ENCODE measurements at places on chromosomes 5 and 9. TPM values are rescaled to one million over a fixed set of nuclear protein-coding genes. Genes with fewer than 3 reads are reported as not detected.

- no peaks in the 10 kb centered on the region for H3K27me3 ChIP-seq
- H3K36me3 ChIP-seq: no peaks in the 10 kb centered on the region
- H3K4me3 ChIP-seq: no peak overlapping the region
- H3K27ac ChIP-seq: peak overlapping the region; percentile 84
- no peak for DNase-seq
- H3K4me1 ChIP-seq: peaks cover 3% of the 10 kb centered on the region
Observed at GRCh38 chr9:128093011-128093410, 25.0 kb downstream of the SLC25A25 start.

DNA sequence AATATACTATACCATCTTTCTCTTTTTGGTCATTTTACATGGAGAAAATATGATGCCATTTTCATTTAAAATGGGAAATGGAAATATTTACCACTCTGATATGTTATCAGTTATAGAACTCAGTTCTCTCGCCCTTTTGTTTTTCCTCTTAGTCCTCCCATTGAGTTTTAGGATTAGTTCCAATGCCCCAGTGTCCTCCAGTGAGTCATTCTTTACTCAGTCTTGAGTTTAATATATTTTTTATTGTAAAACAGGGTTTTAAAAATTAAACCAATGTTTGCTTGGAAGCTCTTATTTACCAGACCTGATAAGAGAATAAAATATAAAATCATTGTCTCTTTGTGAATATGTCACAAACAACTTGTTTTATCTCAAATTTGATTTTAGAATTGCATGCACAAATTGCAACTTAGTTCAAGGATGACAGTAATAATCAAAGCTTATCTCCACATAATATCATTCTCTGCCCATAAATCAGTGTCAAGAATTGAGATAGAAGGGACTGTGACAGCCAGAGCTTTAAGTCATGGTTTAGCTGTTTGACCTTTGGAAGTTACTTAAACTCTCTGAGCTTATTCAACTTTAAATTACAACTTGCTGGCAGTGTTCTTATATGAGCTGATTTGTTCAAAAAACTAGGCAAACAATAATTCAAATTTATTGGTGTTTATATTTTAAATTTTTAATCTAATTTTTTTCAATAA lies 166.4 kb downstream of the PAM start:
- no peak overlapping the region for H3K27ac ChIP-seq
- no peak overlapping the region for H3K4me3 ChIP-seq
- H3K27me3 ChIP-seq: no peaks in the 10 kb centered on the region
- H3K36me3 ChIP-seq: no peaks in the 10 kb centered on the region
- H3K4me1 ChIP-seq: peaks cover 5% of the 10 kb centered on the region
- DNase-seq: no peak

GRCh38 chr9:94030318-94031179 lies 53.7 kb upstream of the PTPDC1 start:
- no peaks in the 10 kb centered on the region for H3K36me3 ChIP-seq
- peak overlapping the region; percentile 47 for H3K27ac ChIP-seq
- peak; percentile 92 for DNase-seq
- H3K4me1 ChIP-seq: peaks cover 6% of the 10 kb centered on the region

GRCh38 chr9:385818-386398 lies 171.2 kb downstream of the DOCK8 start:
- DNase-seq: no peak
- no peak overlapping the region for H3K4me3 ChIP-seq
- H3K4me1 ChIP-seq: no peaks in the 10 kb centered on the region
- H3K36me3 ChIP-seq: no peaks in the 10 kb centered on the region

DNA sequence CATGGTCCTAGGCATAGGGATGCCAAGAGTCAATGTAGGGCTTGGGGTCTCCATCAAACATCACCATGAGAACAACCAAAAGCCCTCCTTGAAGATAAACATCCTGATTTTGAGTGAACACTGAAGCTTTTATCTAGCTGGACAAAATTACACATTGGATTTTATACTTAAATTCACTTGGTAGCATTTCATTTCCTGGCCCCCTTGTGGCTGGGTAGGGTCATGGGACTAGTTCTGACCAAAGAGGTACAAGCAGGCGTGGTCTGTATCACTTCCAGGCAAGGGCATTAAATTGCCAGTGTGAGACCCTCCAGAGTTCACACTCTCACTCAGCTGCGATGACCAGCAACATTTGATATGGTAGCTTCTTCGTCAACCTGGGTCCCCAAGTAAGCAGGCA lies 320.3 kb downstream of the ACTL7B start:
- no peak for DNase-seq
- H3K27me3 ChIP-seq: no peaks in the 10 kb centered on the region
- no peak overlapping the region for H3K27ac ChIP-seq
- no peaks in the 10 kb centered on the region for H3K36me3 ChIP-seq
- H3K4me1 ChIP-seq: no peaks in the 10 kb centered on the region

DNA sequence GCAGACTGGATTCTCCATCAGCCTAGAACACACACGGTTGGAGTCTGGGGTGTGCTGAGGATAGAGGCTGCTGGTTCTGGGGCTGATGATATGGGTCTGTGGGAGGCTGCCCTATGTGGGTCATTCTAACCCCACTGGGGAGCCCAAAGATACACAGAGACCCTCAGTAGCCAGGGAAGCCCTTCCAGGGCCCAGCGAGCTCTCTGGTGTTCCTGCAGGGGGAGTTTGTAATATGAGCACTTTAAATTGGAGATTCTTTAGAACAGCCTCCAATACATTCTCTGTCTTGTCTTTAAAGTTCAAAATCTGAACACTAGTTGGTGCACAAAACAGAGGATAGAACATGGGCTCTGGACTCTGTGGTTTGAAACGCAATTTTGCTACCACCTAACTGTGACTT lies 2.4 kb downstream of the ACTL7A start:
- DNase-seq: no peak
- no peak overlapping the region for H3K4me3 ChIP-seq
- H3K27ac ChIP-seq: no peak overlapping the region
- H3K36me3 ChIP-seq: peaks cover 3% of the 10 kb centered on the region
- H3K4me1 ChIP-seq: no peaks in the 10 kb centered on the region
- no peaks in the 10 kb centered on the region for H3K27me3 ChIP-seq

Gene LCN15
- total RNA-seq: not detected

Gene PCDHA1
- not detected for total RNA-seq

Gene CTNNAL1
- 41.5 TPM for total RNA-seq

Gene EIF4EBP3
- 5.4 TPM for total RNA-seq

Gene LRRTM2
- 0.36 TPM for total RNA-seq

Gene IL9
- not detected for total RNA-seq

All from aorta (tissue), 5 donors.